ENCODE measurements at places on chromosomes 4 and X.

- no peak for DNase-seq
Observed at GRCh38 chr4:119493886-119494285, 134.7 kb downstream of the PDE5A start.

DNA sequence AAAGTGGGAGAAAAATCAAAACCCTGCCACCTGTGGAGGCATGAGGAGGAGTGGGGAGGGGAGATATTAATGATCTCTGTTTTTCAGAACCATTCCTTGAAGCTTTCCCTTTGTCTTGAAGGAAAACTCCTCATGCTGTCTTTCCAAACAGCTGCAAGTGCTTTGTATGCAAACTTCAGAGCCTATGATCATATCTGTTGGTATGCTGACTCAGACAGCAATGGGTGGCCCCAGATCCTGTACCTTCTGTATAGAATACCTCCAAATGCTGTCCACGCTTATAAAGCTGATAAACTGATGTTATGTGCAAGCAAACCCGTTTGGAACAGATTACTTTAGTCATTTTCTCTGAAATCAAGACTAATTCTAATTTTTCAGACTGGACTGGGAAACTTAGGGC, 31.9 kb downstream of the BMP15 start:
- DNase-seq, result no peak

GRCh38 chr4:108303488-108304177, 134.9 kb upstream of the LEF1 start:
- DNase-seq, result no peak

DNA sequence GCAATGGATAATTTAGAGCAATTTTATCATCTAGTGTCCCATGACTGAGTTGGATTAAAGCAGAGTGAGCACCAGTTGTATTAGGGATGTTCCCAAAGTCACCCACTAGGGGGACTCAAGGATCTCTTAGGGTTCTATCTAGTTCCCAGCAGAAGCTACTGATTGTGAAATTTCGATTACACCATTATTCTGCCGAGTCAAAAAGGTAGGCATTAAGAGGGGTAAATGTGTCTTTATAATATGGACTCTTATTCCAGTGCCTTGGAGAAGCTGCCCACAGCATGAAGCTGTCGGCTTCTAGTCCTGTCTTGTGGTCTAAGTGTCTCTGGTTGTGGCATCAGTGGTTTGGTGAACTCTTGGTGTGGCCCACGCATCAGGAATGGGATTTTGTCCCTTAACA, 53.3 kb downstream of the RGS12 start:
- no peak for DNase-seq
